ENCODE measurements at places on chromosomes 4 and X.

DNA sequence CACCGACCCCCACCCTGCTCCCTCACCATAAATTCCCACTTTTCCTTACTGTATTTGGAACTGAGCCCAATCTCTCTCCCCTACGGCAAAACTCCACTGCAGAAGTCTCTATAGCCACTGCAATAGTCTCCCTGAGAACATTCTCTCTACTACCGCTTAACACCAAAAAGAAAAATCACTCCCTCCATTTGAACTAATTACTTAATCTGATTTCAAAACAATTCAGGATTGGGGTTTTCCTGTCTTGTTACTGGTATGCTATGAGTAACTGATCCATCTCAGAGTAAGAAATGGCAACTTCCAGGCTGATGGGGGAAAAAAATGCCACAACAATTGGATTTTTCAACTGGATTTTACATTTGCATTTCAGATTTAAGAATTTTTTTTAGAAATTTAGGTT is 5.8 kb downstream of the PAPSS1 start:
- DNase-seq: no peak

DNA sequence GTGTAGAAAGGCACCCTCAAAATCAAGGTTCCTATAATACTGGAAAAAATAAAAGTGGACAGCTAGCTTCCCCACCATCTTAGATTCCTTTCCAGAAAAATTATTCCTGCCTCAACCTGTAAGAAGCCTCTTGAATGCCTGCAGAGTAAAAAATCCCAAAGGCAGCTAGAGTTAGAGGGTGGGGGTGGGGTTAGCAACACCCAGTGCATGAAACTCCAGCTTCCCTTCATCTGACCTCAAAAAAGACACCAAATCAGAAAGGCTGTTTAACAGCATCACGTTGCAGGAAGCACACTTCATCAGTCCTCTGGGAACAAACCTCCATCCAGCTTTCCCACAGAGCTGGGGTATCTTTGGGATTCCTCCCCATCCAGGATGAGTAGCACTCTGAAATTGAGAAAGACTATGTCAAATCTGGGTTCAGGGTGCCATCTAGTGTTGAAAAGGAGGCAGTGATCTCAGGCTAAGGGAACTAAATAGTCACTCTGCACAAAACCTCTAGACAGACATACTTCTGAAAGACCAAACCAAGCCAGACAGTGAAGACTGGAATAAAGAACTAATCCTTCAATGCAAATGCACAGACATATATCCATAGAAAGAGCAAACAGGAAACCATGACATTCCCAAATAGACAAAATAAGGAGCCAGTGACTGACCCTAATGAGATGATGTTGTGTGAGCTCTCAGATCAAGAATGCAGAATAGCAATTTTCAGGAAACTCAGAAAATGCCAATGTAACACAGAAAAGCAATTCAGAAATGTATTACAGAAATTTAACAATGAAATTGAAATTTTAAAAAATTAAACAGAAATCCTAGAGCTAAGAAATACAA is 97.9 kb downstream of the ARHGEF9 start:
- DNase-seq: no peak

GRCh38 chr4:87317527-87317926 is 5.2 kb downstream of the HSD17B13 start:
- DNase-seq: no peak

DNA sequence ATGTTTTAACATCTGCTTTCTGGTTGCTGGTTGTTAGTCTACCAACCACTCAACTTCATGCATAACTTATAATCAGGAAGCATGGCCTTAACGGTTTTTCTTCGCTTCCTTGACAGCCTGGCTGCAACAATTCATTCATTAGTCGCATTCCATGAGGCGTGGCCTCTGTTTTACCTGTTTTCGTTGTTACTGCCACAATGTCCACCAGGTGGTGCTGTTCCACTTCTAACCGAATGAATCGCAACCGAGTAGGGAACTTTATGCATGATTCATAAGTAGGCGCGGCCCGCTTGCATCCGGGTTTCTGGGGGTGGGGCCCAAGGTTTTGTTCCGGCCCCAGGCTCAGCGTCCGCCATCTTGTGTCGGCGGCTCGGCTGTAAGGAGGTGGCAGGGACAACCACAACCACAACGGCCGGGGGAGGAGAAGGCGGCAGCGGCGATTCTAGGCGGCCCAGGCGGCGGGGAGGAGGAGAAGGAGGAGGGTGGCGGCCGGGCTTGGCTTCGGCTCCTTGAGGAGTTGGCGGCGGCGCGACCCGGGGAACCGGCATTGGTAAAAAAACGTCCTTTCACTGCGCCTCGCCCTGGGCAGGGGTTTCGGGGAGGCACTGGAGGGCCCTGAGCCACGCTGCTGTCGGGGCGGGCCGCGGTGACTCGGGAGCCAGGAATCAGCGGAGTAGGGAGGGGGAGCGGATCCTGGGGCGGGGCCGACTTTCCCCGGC is at the start of gene UBA1:
Gene UBA1 (plus strand): TSS at position 355 of the 719 bp plus-strand sequence. CDS start 4,974 bp downstream, outside the sequence.
- peak; percentile 86 for DNase-seq

DNA sequence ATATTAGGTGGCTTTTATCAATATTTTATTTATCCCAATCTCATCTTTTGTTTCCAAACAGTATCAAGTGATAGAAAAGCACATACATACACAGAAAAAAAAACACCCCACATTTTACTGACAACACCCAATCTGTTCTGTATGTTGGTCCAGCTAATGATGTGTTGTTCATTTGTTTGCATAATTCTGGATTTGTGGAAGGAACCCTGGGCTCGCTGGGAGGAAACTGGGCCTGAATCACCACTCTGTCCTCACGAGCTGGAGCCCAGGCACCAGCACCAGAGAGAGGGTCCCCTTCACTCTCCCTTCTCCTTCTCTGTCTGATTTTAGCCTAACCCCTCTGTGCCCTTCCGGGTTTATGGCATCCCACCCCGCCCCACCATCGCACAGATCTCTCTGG is 79.8 kb downstream of the PSAPL1 start:
- no peak for DNase-seq

- DNase-seq: no peak
Observed at GRCh38 chr4:185165605-185166063, 22.6 kb downstream of the SLC25A4 start.

- DNase-seq: no peak
Observed at GRCh38 chr4:112182604-112183003, 37.4 kb downstream of the FAM241A start.

All from activated naive CD8-positive, alpha-beta T cell treated with anti-CD3 and anti-CD28 coated beads for 36 hours (primary cell).